ENCODE measurements at places on chromosomes 3 and 15. TPM values are rescaled to one million over a fixed set of nuclear protein-coding genes. Genes with fewer than 3 reads are reported as not detected.

LMAN1L gene
- not detected for total RNA-seq

UNC13C gene
- not detected for total RNA-seq

DLL4 gene
- under 0.01 TPM for total RNA-seq

RETNLB gene
- total RNA-seq: not detected

TRH gene
- total RNA-seq: not detected

FANCD2OS gene
- not detected for total RNA-seq

KBTBD13 gene
- not detected for total RNA-seq

TMOD2 gene
- 3.5 TPM for total RNA-seq

SI gene
- total RNA-seq: not detected

VGLL3 gene
- 15.8 TPM for total RNA-seq

SNX22 gene
- total RNA-seq: under 0.01 TPM

GPR15 gene
- total RNA-seq: not detected

STX19 gene
- not detected for total RNA-seq

CACNA2D2 gene
- total RNA-seq: 0.17 TPM

GOLGA8M gene
- not detected for total RNA-seq

CCR9 gene
- total RNA-seq: not detected

JAGN1 gene
- total RNA-seq: 54.7 TPM

SLC6A1 gene
- not detected for total RNA-seq

CLDN16 gene
- total RNA-seq: not detected

PP2D1 gene
- total RNA-seq: not detected

SAMMSON gene
- total RNA-seq: not detected

CSTA gene
- 1.0 TPM for total RNA-seq

CTXND1 gene
- not detected for total RNA-seq

CLEC3B gene
- 23.4 TPM for total RNA-seq

LRTM1 gene
- not detected for total RNA-seq

SLC22A14 gene
- not detected for total RNA-seq

ATP8B4 gene
- total RNA-seq: 0.34 TPM

TGM4 gene
- 0.15 TPM for total RNA-seq

EPHA6 gene
- total RNA-seq: 0.17 TPM

CKMT1A gene
- not detected for total RNA-seq

NTRK3 gene
- total RNA-seq: not detected

TTC21A gene
- total RNA-seq: 0.59 TPM

KIAA1143 gene
- 17.0 TPM for total RNA-seq

GOLGA8R gene
- total RNA-seq: 0.30 TPM

KNG1 gene
- not detected for total RNA-seq

IQCH gene
- total RNA-seq: 1.9 TPM

PCNP gene
- 46.7 TPM for total RNA-seq

FEZF2 gene
- not detected for total RNA-seq
